ENCODE measurements at places on chromosomes 1 and 21. TPM values are rescaled to one million over a fixed set of nuclear protein-coding genes. Genes with fewer than 3 reads are reported as not detected.

Gene FCGR1A
- 3.1 TPM for polyA plus RNA-seq

DNA sequence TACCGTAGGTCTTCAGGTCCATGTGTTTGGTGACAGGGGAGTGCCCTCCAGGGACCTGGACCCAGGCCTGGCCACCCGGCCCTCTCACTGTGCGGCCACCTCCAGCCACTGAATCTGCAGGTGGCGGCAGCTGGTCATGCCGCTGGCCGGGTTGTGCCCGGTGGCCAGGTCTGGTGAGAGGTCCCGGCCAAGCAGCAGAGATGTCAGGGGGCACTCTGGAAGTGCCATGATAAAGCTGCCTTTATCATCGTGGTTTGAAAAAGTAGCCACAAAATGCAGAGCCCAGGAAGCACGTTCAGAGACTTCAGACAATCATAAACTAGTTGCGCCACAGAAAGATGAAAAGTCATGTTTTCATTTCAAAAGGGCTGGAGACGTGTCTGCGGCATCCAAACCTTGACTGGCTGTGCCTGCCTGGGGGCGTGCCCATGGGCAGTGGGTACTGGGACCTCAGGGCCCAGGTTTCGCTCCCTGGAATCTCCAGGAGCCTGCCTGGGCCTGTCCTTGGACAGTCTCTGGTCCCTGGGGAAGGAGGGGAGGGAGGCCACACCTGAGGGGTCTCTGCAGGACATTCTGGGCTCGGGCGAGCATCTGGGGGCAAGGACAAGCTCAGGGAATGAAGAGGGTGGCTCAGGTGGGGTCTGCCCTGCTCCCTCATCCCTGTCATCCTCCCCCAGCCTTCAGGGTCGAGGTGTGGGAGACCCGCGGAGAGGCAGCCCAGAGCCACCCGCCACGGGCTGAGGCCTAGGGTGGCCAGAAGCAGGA is 44.9 kb downstream of the COL18A1 start:
- no peak for DNase-seq

GRCh38 chr1:156497078-156497742 is 3.4 kb downstream of the MEF2D start:
- DNase-seq = no peak

Gene GSTM2
- 211 TPM for polyA plus RNA-seq

GRCh38 chr21:31753949-31754707 is 22.2 kb upstream of the SCAF4 start:
- no peak for DNase-seq

Gene C1orf167
- polyA plus RNA-seq = 0.27 TPM

Gene TRIM67
- 0.11 TPM for polyA plus RNA-seq

Gene MTFR1L
- polyA plus RNA-seq = 100 TPM

Gene CFAP57
- 3.5 TPM for polyA plus RNA-seq

DNA sequence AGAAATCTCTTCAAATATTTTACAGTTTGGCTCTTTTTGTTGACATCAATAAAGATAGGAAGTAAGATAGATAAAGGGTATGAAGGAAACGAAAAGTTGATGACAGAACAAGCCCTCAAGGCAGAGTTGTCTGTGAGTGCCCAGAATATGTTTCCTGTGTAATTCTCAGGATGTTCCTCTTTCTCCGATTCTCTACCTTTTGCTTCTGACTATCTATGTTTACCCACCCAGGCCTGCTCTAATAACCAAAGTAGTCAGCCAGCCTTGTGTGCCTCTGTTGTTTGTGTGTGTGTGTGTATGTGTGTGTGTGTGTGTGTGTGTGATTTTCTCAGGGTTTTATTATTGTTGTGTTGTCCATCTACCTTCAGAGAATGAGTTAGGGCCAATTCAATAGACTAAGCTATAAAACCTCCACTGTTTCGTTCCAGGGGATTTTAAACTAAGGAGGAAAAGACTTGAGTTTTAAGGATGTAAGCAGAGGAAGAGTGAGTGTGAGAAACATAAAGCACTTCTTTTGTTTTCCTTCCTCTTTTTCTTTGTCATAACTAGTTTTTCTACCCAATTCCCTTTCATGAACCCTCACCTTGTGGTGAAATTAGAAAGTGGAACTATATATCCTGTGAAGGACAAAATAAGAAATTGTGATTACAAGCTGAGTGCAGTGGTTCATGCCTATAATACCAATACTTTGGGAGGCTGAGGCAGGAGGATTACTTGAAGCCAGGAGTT is 627.4 kb upstream of the NR5A2 start:
- DNase-seq = no peak

GRCh38 chr1:114700036-114700600 is 4.8 kb upstream of the AMPD1 start:
- no peak for DNase-seq

DNA sequence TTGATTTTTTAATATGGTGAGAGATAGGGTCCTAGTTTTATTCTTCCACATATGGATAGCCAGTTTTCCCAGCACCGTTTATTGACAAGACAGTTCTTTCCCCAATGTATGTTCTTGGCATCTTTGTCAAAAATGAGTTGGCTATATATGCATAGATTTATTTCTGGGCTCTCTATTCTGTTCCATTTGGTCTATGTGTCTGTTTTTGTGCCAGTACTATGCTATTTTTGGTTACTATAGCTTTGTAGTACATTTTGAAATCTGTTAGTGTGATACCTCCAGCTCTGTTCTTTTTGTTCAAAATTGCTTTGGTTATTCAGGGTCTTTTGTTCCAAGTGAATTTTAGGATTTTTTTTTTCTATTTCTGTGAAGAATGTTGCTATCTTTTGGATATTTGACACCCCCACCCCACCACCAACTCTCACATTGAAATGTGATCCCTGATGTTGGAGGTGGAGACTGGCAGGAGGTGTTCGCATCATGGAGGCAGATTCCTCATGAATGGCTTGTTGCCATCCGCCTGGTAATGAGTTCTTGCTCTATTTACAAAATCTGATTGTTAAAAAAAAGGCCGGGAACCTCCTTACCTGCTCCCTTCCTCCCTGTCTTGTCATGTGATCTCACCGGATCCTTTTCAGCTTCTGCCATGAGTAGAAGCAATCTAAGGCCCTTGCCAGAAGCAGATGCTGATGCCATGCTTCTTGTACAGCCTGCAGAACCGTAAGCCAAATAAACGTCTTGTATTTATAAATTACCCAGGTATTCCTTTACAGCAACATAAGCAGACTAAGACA is 54.8 kb upstream of the KRTAP19-8 start:
- no peak for DNase-seq

Gene KCNA3
- polyA plus RNA-seq = 0.22 TPM

Gene MMP23B
- 24.2 TPM for polyA plus RNA-seq

Gene CR1
- 21.3 TPM for polyA plus RNA-seq

Gene DNM3
- 4.3 TPM for polyA plus RNA-seq

Gene C1QTNF12
- polyA plus RNA-seq = 10.3 TPM

GRCh38 chr1:65694933-65695332 is 97.8 kb upstream of the PDE4B start:
- no peak for DNase-seq

DNA sequence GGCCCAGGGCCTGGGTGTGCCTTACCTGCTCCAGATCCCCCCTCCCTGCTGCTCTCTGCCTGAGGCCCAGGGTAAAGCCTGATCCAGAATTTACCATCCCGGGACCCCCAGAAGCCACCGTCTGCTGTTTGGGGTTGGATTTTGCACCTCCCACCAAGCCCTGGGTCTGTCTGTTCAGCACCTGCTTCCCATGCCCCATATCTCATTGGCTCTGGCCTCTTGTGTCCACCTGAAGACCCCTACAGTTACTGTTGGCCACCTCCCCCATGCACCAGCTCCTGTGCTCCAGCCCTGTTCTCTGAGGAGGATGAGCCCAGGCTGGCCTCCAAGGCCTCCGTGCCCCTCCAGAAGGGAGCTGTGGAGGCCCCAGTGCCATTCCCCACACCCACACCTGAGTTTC is 113.9 kb downstream of the GRIK3 start:
- no peak for DNase-seq

Gene CALML6
- 0.22 TPM for polyA plus RNA-seq

GRCh38 chr1:101346419-101346818 is 109.6 kb downstream of the S1PR1 start:
- no peak for DNase-seq

Gene KRTAP12-2
- not detected for polyA plus RNA-seq

Gene RUNX1
- polyA plus RNA-seq = 2.6 TPM

DNA sequence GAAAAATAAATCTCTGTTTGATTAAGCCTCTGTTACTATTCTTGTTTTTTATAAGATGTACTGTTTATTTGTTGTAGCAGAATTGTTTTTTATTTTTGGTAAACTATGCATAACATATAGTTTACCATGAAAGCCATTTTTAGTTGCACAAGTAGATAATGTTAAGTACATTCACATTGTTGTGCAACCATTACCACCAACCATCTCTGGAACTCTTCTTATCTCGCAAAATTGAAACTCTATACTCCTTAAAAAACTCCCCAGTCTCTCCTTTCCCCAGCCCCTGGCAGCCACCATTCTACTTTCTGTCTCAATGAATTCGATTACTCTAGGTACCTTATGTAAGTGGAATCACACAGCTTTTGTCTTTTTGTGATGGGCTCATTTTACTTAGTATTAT is 27.4 kb upstream of the UHMK1 start:
- DNase-seq = no peak

Gene DISP3
- polyA plus RNA-seq = 0.90 TPM

DNA sequence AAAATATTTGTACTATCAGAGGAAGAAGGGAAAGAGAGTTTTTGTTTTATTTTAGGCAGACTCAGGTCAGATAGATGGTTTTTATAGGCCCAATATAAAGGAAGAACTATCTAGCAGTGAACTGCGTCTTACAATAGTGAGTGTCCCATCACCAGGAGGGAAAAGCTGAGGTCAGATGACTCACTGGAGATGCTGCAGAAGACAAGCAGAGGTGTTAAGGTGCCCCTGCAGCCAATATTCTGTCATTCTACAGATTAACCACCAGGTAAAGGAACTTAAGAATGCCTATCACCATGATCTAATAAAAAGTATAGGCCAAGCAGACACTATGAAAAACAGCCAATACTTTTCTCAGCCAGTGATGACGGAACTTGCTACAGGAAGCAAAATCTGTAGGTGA is 29.6 kb downstream of the IVNS1ABP start:
- DNase-seq = no peak
